Esophagus squamous epithelium (tissue), 5 donors: ENCODE measurements at places on chromosomes 2 and 18.

DNA sequence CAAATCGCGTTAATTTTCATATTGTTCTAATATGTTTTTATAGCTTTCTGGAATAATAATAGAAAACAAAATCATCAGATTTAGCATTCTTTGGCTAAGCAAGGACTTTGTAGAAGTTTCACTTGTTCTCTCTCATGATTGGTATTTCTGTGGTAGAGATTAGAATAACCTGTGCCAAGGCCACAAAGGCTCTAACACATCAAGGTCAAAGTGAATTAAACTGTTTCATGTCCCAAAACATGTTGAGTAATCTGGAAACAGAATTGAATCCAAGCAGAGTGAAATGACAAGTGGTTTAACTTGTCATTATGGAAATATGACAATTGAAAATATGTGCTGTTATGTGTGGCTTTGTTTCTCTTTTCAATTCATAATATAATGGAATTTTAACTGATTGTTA, 617.4 kb downstream of the CCDC85A start:
- no peak for DNase-seq

DNA sequence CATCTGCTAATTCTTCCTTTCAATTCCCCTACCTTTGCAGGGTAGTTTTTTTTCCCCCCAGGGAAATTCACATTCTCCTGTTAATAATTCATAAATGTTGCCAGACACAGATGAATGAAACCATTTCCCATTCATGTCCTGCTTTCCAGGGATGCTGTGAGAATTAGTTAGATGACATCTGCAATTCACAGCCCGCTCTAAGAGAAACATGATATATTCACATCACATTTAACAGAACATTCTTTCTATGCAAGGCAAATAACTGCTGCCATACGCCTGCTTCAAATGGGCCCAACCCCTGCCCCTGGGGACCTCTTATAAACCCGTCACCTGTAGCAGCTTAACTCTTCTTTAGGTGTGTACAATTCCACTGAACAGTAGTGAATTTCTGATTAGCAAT, 110.6 kb upstream of the CTAGE1 start:
- DNase-seq, result no peak

DNA sequence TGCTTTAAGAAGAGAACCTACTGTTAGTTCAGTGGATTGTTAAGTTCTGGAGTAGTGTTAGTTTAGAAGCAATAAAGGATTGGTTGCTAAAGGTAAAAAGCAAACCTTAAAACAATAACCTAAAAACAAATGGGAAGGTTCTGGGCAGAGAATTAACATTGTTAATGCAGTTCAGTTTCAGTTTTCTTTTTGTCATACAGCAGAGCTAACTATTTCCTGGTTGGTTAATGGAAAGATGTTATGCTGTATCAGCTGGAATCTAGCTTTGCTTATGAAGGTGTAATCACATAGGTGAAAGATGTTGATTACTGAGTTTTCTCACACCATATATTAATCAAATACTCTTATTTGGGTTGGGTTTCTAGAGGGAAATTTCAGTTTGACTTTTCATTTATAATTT, 23.8 kb downstream of the SMAD4 start:
- DNase-seq, result no peak

DNA sequence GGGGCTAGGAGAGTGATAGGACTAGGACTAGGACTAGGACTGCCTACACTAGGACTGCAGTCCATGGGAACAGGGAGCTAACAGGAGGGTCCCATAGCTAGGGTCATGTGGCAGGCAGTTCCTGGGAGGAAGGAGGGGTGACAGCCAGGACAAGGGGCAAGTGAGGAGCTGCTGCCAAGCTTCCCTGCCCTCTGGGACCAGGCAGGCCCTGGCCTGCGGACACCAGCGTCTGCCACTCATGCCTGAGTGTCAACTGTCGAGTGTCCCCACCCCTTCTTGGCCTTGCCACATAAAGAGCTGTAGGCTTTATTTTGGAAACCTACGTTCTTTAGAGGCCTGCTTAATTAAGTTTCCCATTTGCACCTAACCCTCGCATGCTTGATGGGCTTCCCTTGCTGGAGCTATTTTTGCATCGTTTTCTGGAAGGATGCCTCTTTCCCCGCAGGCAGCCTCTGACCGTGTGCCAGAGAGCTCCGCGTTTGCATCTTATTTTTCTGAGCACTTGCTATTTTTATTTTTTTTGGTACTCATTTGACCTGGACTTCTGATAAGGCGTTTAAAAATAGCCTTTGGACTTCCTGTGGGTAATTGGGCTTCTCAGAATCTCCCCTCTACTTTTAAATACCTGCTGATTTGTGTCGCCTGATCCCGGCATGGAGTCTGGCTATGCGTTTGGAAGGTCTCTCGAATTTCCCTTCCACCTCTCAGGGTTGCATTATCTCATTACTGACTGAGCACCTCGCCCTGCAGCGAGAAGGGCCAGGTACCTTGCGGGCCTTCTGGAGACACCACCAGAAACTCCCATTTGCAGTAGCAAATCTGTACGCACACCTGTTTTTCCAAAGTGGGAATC, 66.4 kb downstream of the SH3RF3 start:
- DNase-seq, result no peak

DNA sequence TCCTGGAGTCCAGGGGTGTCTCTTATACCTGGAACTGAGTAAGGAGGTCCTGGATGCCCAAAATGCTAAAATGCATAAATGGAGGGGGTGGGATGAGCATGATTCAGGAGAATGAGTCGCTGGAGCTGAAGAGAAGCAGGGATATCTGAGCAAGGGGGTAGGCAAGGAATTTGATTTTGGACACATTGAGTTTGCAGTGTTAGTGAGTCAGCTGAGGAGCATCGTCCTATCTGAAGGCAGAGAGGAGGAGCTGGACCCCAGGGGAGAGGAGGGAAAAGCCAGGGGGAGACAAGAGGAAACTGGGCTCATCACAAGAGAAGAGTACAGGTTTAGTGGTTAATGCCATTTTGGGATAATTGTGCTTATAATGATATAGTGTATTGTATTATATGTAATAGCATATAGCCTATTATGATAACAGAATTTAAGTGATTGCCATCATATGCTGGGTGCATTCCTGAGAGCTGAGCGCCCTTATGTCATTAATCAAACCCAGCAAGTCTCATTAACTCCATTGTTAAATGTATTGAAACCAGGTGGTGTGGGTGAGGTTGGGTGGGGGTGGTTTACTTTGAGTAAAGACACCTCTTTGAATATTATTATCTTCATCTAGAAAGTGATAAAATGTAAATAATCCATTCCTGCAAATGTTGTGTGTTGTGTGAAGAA, 12.4 kb downstream of the EHD3 start:
- DNase-seq, result no peak

DNA sequence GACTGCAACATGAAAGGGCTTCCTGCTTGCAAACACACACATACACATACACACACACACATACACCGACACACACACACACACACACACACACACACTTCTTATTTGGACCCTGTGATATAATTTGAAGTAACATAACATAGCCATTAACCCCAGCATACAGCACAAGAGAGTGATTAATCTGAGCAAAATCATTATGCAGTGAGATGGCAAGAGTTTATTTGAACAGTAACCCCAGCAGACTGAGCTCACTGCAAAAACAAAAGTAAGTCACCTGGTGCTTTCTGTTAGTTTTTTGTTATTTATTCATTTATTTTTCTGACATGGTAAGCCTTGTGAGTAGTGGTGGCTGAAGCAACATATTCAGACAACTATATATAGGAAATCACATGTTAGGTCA, 93.7 kb downstream of the NOL4 start:
- no peak for DNase-seq

- DNase-seq, result no peak
These were observed 1.3 kb downstream of the KCTD1 start for GRCh38 chr18:26546875-26547645.

GRCh38 chr2:219562049-219563020, 9.0 kb downstream of the OBSL1 start:
- no peak for DNase-seq

- no peak for DNase-seq
These were observed 113.7 kb downstream of the PRKCE start for GRCh38 chr2:45765007-45765727.

DNA sequence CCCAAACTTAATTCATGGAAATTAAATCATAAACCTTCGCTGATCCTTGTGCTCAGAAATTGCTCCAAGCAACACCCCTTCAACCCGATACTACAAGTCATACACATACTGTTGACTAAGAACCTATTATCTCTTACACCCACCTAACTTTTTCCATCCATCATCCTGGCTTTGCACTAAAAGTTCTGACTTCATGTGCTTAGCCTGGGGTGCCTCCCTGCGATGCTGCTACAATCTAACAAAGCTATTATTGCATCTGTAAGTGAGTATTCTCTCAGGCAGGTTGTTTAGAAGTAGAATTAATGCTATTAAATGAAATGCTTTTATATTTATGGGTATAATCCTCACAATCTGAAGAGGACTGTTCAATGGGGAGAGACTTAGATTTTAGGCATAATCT, 619.8 kb downstream of the CCDC85A start:
- no peak for DNase-seq

- no peak for DNase-seq
These were observed 38.6 kb downstream of the MGAT4A start for GRCh38 chr2:98692090-98693054.

DNA sequence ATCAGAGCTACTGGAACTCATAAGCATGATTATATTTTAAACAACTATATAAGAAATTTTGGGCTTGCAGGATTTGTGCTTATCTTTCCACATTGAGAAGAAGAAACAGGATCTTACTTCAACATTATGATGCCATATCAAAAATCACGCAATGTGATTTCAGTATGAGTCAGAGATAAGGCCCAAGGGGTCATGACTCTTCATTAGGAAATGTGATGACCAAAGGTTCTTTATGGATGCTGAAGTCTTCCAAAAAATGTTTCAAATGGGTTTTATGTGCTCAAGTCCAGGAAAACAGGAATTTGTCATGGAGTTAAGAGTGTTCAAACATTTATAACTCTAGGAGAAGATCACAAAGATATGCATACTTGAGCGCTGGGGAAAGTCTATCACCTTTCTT, 7.8 kb upstream of the SERPINB2 start:
- no peak for DNase-seq

DNA sequence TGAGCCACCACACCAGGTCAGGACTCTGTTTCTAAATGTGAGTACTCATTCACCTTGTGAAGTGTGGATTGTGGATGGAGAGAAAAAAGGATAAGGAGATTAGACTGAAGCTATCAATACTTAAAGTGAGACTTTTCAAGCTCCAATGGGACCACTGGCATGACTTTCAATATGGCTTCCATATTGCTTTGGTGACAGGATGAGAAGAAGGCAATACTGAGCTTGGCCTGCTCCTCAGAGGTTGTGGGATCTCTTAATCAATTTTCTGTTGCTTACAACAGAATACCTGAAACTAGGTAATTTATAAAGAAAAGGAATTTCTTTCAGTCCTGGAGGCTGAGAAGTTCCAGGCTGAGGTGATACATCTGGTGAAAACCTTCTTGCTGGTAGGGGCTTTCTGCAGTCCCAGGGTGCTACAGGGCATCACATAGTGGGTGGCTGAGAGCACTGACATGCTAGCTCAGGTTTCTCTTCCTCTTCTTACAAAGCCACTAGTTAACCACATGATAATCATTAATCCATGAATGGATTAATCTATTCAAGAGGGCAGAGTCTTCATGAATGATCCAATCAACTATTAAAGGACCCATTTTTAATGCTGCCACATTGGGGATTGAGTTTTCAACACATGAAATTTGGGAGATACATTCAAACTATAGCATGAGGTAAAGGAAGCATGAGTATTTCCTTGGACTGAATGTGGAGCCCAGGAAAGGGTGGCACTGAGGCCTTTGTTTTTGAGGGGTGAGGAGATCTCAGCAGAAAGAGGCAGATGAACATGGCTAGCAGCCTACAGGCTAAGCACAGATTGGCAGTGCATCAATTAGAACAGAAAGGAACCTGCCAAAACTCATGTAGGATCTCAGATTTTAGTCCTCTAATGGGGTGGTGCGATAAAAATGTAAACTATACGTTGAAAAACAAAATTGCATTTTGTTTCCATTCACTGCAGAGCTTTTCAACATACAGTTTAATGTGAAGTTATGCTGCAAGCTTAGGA, 274.5 kb downstream of the PIK3C3 start:
- DNase-seq, result no peak

GRCh38 chr2:216626168-216626874, 6.9 kb upstream of the IGFBP2 start:
- DNase-seq, result no peak
